ENCODE measurements at places on chromosomes 16 and 17. TPM values are rescaled to one million over a fixed set of nuclear protein-coding genes. Genes with fewer than 3 reads are reported as not detected.
A peak's percentile ranks its signal among the peaks of the same experiment; 100 is the strongest.

DNA sequence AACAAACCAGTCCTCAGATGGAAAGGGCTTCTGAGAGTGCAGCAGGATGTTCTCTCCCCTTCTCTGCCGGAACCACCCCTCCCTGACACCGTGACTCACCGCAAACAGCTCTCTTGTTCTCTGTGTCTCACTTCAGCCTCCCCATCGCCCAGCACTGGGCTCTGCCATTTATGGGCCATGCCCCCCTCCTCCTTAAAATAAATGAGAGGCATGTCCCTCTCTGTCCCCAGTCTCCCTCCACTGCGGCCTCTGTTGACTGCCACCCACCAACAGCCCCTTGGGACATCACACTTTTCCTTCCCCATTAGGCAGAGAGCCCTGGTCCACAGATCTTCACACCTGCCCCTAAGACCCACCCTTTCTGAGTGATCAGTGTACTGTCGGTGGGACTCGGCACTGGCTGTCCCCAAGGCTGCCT is 6.3 kb downstream of the CCDC102A start:
- H3K27ac ChIP-seq = peak overlapping the region; percentile 97
- H3K27me3 ChIP-seq = no peaks in the 10 kb centered on the region
- peaks cover 8% of the 10 kb centered on the region for H3K36me3 ChIP-seq
- H3K4me1 ChIP-seq = peaks cover 49% of the 10 kb centered on the region
- peak; percentile 91 for DNase-seq
- peak overlapping the region; percentile 84 for H3K4me3 ChIP-seq

- DNase-seq = no peak
- no peak overlapping the region for H3K4me3 ChIP-seq
- no peaks in the 10 kb centered on the region for H3K36me3 ChIP-seq
- H3K4me1 ChIP-seq = no peaks in the 10 kb centered on the region
- H3K27ac ChIP-seq = no peak overlapping the region
Measured at GRCh38 chr17:13272296-13272695, 254.5 kb upstream of the ELAC2 start.

DNA sequence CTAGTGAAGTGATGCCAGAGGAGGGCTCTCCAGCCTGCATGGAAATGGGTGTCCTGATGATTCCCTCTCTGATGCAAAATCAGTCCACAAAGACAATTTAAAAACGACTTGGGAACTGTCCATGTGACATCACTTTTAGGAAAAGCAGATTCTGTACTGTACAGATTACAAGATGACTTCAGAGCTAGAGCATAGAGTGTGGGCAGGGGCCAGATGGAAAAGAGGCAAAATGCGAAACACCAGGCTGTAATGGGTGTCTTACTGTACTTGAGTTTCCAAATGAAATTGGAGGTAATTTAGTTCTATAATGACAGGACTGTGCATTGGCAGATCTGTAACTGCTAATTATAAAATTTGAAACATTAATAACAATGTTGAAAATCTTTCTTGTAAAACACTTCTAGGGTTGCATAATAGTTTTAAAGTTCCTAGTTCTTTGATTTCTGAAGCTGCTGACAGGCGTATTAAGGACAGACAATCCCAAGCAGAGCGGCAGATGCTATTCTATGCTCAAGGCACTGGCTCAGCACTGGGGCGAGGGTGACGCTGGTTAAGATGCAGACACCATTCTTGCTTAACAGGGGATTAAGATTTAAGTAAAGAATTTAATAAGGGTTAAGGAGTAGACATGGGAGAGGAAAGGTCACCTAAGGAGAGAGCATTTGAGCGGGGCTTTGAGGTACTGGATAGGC is 29.6 kb downstream of the OGFOD1 start:
- DNase-seq = no peak
- H3K27ac ChIP-seq = no peak overlapping the region
- H3K4me1 ChIP-seq = peaks cover 12% of the 10 kb centered on the region
- peaks cover 53% of the 10 kb centered on the region for H3K36me3 ChIP-seq
- no peak overlapping the region for H3K4me3 ChIP-seq

- H3K4me1 ChIP-seq = peaks cover 6% of the 10 kb centered on the region
- H3K27ac ChIP-seq = no peak overlapping the region
- H3K4me3 ChIP-seq = no peak overlapping the region
- H3K36me3 ChIP-seq = peaks cover 23% of the 10 kb centered on the region
- H3K27me3 ChIP-seq = no peaks in the 10 kb centered on the region
- DNase-seq = no peak
Measured at GRCh38 chr17:1504866-1505265, 11.5 kb downstream of the INPP5K start.

- no peaks in the 10 kb centered on the region for H3K36me3 ChIP-seq
- H3K4me1 ChIP-seq = peaks cover 22% of the 10 kb centered on the region
- no peak overlapping the region for H3K4me3 ChIP-seq
- H3K27me3 ChIP-seq = peaks cover 10% of the 10 kb centered on the region
- H3K27ac ChIP-seq = no peak overlapping the region
Measured at GRCh38 chr17:47225436-47225858, 16.3 kb downstream of the MYL4 start.

GRCh38 chr16:66621973-66622372 is 17.5 kb downstream of the CMTM3 start:
- H3K27ac ChIP-seq = no peak overlapping the region
- no peaks in the 10 kb centered on the region for H3K27me3 ChIP-seq
- no peak for DNase-seq

- H3K4me1 ChIP-seq = no peaks in the 10 kb centered on the region
- no peak overlapping the region for H3K27ac ChIP-seq
- no peak for DNase-seq
- H3K4me3 ChIP-seq = no peak overlapping the region
Measured at GRCh38 chr16:58384437-58385055, 7.7 kb upstream of the GINS3 start.

- no peaks in the 10 kb centered on the region for H3K27me3 ChIP-seq
- H3K4me3 ChIP-seq = no peak overlapping the region
- H3K27ac ChIP-seq = no peak overlapping the region
- DNase-seq = no peak
Measured at GRCh38 chr17:34095106-34095505, 160.0 kb upstream of the CCL2 start.

GRCh38 chr16:21656795-21657768 is 4.7 kb upstream of the IGSF6 start:
- peak; percentile 86 for DNase-seq
- no peaks in the 10 kb centered on the region for H3K27me3 ChIP-seq
- H3K4me3 ChIP-seq = peak overlapping the region; percentile 26
- H3K36me3 ChIP-seq = peaks cover 22% of the 10 kb centered on the region
- H3K27ac ChIP-seq = no peak overlapping the region

DNA sequence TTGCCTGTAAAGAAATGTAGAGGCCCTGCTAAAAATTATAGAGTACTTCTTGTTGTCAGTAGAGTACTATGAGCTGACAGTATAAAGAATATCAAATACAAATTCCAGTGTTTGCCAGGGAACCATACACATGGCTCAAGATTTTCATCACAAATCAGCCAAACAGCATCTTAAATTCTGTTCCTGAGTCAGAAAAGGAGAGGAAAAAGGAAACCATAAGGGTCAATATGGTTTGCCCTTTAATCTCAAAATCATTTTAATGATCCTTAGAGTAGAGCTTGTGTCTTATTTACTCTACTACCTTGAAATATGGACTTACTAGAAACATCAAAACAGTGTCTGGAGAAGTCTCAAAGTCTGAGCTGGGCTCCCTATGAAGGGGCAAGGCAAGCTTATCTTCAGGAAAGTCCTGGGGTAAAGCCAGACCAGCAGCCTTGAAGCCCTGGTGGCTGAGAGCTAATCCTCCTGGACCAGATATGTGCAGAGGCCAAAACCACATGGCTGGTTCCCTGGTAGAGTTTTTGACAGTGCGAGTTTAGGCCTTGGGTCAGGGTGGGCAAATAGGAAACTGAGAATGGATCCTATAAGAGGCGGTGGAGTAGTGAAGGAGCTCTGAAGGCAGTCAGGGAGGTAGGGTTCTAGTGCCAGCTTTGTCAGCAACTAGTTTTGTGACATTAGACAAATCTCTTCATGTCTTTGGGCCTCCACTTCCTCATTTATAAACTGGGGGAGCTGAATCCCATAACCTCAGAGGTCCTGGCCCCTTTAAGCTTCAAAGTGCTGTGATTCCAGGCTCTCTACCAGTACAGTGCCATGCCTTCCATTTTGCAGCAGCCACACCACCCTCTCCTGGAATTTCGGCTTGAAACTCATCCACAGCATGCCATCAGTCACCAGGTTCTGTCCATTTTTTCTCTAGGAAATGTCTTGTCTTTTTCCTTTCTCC is 38.9 kb downstream of the MRTFB start:
- H3K27me3 ChIP-seq = no peaks in the 10 kb centered on the region
- H3K4me1 ChIP-seq = peaks cover 6% of the 10 kb centered on the region
- H3K36me3 ChIP-seq = no peaks in the 10 kb centered on the region
- H3K4me3 ChIP-seq = no peak overlapping the region
- H3K27ac ChIP-seq = no peak overlapping the region

GRCh38 chr16:49629851-49630250 is 226.1 kb downstream of the ZNF423 start:
- no peaks in the 10 kb centered on the region for H3K36me3 ChIP-seq
- H3K4me3 ChIP-seq = no peak overlapping the region
- DNase-seq = no peak

- DNase-seq = no peak
- no peak overlapping the region for H3K27ac ChIP-seq
- no peaks in the 10 kb centered on the region for H3K27me3 ChIP-seq
- H3K36me3 ChIP-seq = peaks cover 37% of the 10 kb centered on the region
Measured at GRCh38 chr17:66449418-66449977, 147.1 kb downstream of the PRKCA start.

DNA sequence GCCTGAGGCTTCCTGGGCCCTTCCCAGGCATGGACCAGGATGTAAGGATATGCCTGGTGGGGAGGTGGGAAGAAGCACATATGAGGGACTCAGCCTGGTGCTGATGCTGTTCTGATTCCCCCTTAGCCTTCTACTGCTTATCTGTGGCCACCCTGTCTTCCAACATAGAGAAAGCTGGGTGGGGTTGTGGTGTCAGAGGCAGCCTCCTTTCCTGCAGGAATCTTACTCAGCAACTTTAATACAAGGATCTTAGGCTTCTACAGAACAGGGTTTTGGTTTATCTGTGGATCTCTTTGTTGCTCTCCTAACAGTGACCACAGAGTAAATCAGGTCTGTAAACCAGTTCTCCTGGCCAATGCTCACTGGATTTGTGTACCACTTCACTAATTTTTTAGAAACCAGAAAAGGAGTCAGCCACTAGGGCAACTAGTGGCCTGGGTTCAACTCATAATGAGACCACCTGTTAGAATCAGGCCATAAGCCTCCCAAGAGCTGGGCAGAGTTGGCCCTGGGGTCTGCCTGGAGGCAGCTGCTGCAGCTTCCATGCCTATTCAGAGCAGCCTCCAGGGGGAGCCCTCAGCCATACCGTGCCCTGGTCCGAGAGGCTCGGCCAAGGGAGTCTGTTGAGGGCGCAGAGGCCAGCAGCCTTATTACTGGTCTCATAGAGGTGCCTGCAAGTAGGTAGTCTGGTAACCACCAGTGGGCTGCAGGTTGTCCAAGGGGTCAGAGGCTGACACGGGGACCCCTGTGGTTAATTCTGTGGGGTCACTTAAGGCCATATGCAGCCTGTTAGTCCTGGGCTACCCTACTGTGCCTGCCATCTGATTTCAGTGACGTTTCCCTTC is 7.1 kb downstream of the HAS3 start:
- H3K27me3 ChIP-seq = peaks cover 13% of the 10 kb centered on the region
- peaks cover 2% of the 10 kb centered on the region for H3K4me1 ChIP-seq
- H3K27ac ChIP-seq = no peak overlapping the region
- no peak overlapping the region for H3K4me3 ChIP-seq
- DNase-seq = peak; percentile 84

DNA sequence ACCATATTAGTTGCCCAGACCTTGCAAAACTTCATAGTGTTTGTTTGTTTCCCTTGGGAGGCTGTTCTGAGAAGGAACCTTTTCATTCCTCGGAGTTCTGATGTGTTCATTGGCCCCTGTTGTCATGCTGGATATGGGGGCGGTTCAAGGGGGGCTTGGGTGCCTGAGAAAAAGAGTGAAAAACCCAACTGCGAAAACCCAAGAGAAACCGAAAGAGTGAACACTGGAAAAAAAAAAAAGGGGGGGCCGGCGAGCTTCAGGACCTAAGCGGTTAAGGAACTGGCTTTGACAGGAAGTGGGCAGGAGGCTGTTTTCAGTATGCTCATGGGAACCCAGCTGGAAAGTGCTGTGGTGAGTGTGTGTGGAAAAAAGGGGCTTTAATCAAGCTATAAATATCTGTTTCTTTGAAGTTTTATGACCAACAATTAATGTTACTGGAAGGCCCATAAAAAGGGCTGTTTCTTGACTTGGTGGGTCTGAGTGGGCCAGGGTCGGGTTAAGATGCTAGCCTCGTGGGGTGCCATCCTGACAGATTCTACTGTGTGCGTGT is 510.7 kb downstream of the MAF start:
- H3K4me3 ChIP-seq = peak overlapping the region; percentile 75
- H3K4me1 ChIP-seq = peaks cover 49% of the 10 kb centered on the region
- peak; percentile 91 for DNase-seq
- H3K27me3 ChIP-seq = peaks cover 5% of the 10 kb centered on the region
- peaks cover 10% of the 10 kb centered on the region for H3K36me3 ChIP-seq
- peak overlapping the region; percentile 94 for H3K27ac ChIP-seq

GRCh38 chr17:68184816-68185436 is 62.9 kb upstream of the AMZ2 start:
- H3K4me3 ChIP-seq = peak overlapping the region; percentile 73
- no peaks in the 10 kb centered on the region for H3K36me3 ChIP-seq
- H3K4me1 ChIP-seq = peaks cover 41% of the 10 kb centered on the region
- H3K27ac ChIP-seq = peak overlapping the region; percentile 65
- DNase-seq = peak; percentile 92
- H3K27me3 ChIP-seq = peaks cover 3% of the 10 kb centered on the region

GRCh38 chr17:76131692-76132573 is 9.1 kb downstream of the FOXJ1 start:
- DNase-seq = no peak
- peaks cover 14% of the 10 kb centered on the region for H3K4me1 ChIP-seq
- H3K36me3 ChIP-seq = no peaks in the 10 kb centered on the region
- H3K4me3 ChIP-seq = no peak overlapping the region

DNA sequence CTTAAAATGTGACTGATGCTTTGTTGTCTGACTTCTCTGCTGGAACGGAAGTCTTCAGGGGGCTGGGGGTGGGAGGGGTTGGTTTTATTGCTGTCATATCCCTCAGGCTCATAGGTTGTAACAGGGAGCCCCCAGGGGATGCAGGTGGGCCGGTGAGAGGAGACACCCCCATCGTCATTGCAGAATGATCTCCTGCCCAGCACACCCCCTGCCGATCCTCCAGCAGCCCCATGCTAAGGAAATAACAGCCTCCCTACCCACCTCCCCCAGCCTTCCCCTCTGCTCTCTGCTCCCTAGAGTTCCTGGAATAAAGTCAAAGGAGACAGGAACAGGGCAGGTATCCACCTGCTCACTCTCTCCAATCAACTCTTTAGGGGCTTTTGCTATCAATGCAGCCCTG is 270.1 kb upstream of the TNRC6C start:
- H3K4me1 ChIP-seq = peaks cover 21% of the 10 kb centered on the region
- peaks cover 2% of the 10 kb centered on the region for H3K36me3 ChIP-seq
- H3K27ac ChIP-seq = no peak overlapping the region
- H3K27me3 ChIP-seq = peaks cover 5% of the 10 kb centered on the region
- no peak for DNase-seq
- no peak overlapping the region for H3K4me3 ChIP-seq

GRCh38 chr16:69013991-69014390 is 91.5 kb upstream of the HAS3 start:
- no peak overlapping the region for H3K4me3 ChIP-seq
- no peaks in the 10 kb centered on the region for H3K27me3 ChIP-seq
- peaks cover 5% of the 10 kb centered on the region for H3K36me3 ChIP-seq
- H3K4me1 ChIP-seq = peaks cover 6% of the 10 kb centered on the region
- DNase-seq = no peak

The ZPBP2 gene
- not detected for total RNA-seq

The FNDC8 gene
- not detected for total RNA-seq

The EPX gene
- total RNA-seq = not detected

The TGFB1I1 gene
- total RNA-seq = 1.5 TPM

The NTN1 gene
- total RNA-seq = 0.43 TPM

The SLC47A2 gene
- total RNA-seq = not detected

All from activated CD4-positive, alpha-beta T cell treated with anti-CD3 and anti-CD28 coated beads, Interleukin-2, amount 10 ng/mL, durations not matched to agents 24 days and 14 days (primary cell).